SJSA1 (cell line): ENCODE measurements at places on chromosomes 13 and 19. TPM values are rescaled to one million over a fixed set of nuclear protein-coding genes. Genes with fewer than 3 reads are reported as not detected.
A peak's percentile ranks its signal among the peaks of the same experiment; 100 is the strongest.

DNA sequence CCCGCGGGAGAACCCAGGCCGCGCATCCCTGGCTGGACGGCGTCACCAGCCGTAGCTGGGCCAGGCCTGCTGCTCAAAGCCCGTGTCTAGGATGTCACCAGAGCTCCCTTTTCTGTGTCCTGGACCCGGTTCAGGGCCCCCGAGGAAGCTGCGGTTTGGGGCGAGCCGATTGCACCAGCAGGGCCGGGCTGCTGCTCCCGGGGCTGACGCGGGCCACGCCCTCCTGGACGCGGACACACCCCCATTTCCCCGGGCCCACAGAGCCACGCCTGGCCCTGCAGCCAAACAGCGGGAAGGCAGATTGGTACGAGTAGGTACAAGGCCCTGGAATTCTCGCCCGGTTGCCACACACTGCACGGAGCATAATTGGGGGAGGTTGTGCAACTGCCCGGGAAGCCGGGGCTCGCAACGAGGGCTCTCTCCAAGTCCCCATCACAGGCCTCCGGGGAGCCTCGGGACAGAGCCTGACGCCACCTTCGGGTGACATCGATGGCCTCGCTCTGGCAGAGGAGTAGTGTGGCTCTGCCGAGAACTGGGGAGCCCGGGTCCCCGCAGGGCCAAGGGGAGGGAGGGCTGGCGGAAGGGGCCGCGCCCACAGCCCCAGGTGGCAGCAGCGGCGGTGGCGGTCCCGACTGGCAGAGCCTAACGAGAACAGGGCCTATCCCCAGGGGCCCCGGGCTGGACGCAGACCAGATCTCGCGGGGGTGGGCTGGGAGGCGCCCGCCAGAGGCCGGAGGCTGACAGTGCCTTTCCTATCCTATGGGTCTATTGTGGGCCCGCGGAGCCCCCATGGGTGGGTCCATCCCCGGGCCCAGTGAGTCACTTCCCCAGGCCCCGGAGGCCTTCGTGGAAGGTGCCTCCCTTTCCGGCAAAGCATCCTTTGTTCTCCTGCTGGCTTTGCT lies 23.5 kb downstream of the KCTD15 start:
- no peak overlapping the region for H3K27ac ChIP-seq
- no peaks in the 10 kb centered on the region for H3K27me3 ChIP-seq
- H3K36me3 ChIP-seq: no peaks in the 10 kb centered on the region
- H3K4me3 ChIP-seq: no peak overlapping the region

- no peaks in the 10 kb centered on the region for H3K36me3 ChIP-seq
- no peak for DNase-seq
- no peak overlapping the region for H3K4me3 ChIP-seq
- no peaks in the 10 kb centered on the region for H3K4me1 ChIP-seq
- H3K27ac ChIP-seq: no peak overlapping the region
These were observed 26.4 kb upstream of the F7 start for GRCh38 chr13:113078902-113079780.

GRCh38 chr13:35014606-35015213 lies 72.6 kb downstream of the NBEA start:
- no peaks in the 10 kb centered on the region for H3K4me1 ChIP-seq
- no peak overlapping the region for H3K27ac ChIP-seq
- no peaks in the 10 kb centered on the region for H3K27me3 ChIP-seq
- DNase-seq: no peak

DNA sequence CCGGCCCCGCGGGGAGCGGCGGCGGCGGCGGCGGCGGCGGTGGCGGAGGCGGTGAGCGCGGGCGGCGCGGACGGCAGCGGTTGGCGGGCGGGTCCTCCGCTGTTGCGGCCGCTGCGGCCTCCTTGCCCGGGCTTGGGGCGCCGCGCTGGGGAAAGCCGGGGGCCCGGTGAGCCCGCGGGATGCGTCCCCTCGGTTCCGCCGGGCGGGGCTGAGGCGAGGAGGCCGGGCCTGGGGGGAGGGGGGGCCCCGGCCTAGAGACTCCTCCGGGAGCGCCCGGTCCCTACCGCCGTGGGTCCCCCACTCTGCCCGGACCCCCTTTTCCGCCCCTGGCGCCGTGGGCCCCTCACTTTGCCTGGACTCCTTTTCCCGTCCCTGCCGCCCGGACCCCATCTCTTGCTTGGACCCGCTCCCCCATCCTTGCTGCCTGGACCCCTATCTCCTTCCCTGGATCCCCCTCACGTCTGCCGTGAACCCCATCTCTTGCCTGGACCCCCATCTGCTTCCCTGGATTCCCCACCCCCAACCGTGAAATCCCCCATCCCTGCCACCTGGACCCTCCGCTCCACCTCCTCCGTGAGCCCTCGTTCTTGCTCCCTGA lies 28.6 kb upstream of the NDUFS7 start:
- peak overlapping the region; percentile 92 for H3K4me3 ChIP-seq
- peak overlapping the region; percentile 51 for H3K27ac ChIP-seq
- H3K27me3 ChIP-seq: no peaks in the 10 kb centered on the region
- peaks cover 39% of the 10 kb centered on the region for H3K36me3 ChIP-seq
- no peak for DNase-seq

DNA sequence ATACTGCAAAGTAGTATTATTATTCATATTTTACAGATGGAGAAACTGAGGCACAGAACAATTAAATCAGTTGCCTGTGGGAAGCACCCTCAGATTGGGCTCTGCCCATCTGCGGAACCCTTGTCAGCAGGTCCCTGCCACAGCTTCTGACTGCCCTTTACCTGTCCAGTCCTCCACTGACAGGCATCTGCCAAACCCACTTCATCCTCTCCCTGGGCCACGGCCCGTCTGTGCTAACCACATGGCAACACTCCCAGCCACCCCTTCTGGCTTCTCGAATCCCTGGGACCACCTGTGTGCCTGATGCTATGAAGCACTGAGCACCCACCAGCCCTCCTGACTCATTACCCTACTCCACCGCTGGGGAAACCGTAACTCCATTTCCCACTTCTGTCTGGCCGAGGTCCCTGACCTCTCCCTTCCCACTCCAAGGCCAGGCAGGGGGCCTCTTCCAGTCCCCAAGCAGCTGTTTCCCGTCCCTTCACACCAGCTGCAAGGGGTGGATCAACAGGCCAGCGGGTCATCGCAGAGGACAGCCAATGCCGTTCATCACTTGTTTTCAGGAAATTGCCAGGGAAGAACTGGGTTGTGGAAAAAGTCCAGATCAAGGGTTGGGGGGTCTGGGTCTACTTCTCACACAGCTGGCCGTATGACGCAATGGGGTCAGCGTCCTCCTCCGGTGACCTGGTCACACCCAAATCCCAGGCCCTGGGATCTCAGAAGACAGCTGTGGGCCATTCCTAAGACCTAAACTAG lies 2.5 kb downstream of the KANK3 start:
- H3K36me3 ChIP-seq: no peaks in the 10 kb centered on the region
- H3K27me3 ChIP-seq: peaks cover 18% of the 10 kb centered on the region
- H3K27ac ChIP-seq: no peak overlapping the region
- DNase-seq: no peak

DNA sequence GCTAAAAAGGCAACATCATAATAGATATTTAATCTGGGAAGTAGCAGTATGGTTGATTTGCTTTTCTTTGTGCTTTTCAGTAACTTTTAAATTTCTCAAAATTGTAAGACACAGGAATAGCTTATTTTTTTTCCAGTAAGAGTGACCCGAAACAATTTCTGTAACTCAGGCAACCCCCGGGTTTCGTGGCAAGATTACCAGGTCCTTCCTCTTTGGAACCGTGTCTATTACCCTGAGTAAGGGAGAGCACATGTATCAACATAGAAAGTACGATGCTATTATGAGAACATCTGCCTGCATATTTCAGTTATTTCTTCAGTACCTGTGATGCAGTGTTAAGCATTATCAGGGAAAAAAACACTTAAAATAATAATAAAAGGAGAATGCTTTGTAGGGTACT lies 64.1 kb downstream of the DOCK9 start:
- no peaks in the 10 kb centered on the region for H3K27me3 ChIP-seq
- no peak overlapping the region for H3K27ac ChIP-seq
- no peak overlapping the region for H3K4me3 ChIP-seq
- H3K4me1 ChIP-seq: peaks cover 31% of the 10 kb centered on the region
- H3K36me3 ChIP-seq: peaks cover 8% of the 10 kb centered on the region
- DNase-seq: no peak

DNA sequence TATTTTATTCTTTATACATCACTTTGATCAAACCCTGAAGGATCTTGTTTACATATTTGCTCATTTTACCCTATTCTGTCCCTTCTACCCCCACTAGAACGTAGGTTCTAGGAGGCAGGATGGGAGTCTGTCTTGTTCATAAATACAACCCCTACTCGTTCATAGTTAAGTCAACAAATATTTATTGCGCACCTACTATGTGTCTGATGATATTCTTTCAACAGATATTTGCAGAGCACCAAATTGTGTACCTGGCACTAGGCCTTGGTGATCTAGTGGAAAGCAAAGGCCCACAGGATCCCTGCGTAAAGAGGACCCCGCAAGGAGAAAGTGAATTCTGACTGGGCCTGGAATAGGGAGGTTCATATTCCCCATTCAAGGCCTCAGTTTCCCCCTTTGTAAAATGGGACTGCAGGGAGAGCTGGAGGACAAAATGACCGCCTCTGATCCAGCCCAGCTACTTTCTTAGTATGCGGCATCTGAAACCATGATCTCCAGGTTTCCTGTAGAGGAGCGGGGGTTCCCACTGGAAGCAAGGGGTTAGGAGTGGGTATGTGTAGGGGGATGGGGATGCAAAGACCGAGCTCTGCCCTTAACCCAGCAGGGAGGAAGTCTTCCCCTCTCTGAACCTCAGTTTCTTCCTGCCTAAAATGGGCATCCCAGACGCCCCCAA lies 534 bp upstream of the GEMIN7 start:
- peaks cover 16% of the 10 kb centered on the region for H3K4me1 ChIP-seq
- H3K27me3 ChIP-seq: no peaks in the 10 kb centered on the region
- no peak for DNase-seq
- H3K4me3 ChIP-seq: peak overlapping the region; percentile 77
- H3K27ac ChIP-seq: no peak overlapping the region

DNA sequence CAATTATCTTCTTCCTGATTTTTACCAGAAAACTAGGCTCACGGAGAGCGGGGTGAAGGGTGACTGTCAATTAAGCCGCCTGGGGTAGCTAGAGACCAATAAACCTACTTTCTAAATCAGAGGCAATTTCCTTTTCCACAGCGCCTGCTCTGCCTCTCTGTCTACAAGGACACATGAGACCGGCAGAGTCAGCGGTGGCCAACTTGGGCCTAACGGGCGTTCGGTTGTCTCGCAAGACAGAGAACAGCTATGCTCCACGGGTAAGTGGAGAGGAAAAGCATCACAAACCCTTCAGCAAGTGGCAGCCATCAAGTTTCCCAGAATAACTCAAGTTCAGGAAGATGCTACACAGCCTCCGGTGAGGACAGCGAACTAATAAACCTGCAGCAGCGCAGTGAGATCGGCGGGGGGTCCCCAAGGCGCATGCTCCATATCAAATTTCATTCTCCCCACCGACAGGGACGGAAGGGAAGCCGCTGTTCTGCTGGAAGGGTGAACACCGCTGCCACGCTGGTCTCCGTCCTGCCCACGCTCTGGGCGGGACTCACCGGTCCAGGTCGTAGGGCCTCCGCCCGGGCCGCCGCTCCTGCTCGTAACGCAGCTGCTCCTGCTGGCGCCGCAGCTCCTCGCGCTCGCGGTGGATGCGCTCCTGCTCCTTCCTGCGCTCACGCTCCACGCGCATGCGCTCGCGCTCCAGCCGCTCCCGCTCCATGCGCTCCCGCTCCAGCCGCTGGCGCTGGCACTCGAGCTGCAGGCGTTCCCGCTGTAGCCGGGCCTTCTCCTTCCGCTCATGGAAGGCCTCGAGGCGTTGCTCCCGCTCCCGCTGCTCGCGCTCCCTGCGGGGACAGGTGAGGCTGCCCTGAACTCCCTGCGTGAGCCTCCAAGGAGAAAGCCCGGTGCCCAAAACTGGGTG lies 25.8 kb upstream of the TINCR start:
- H3K4me3 ChIP-seq: no peak overlapping the region
- DNase-seq: no peak
- peaks cover 98% of the 10 kb centered on the region for H3K36me3 ChIP-seq
- no peak overlapping the region for H3K27ac ChIP-seq
- no peaks in the 10 kb centered on the region for H3K27me3 ChIP-seq
- H3K4me1 ChIP-seq: no peaks in the 10 kb centered on the region

GRCh38 chr13:110126391-110126961 lies 180.5 kb downstream of the COL4A1 start:
- no peaks in the 10 kb centered on the region for H3K27me3 ChIP-seq
- peaks cover 53% of the 10 kb centered on the region for H3K4me1 ChIP-seq
- H3K27ac ChIP-seq: peak overlapping the region; percentile 89
- H3K4me3 ChIP-seq: peak overlapping the region; percentile 2; the same call in 1 of the 2 replicates
- DNase-seq: peak; percentile 90
- no peaks in the 10 kb centered on the region for H3K36me3 ChIP-seq

GRCh38 chr13:112819816-112820215 lies 130.0 kb downstream of the ATP11A start:
- H3K4me3 ChIP-seq: no peak overlapping the region
- no peaks in the 10 kb centered on the region for H3K4me1 ChIP-seq
- DNase-seq: no peak
- H3K36me3 ChIP-seq: no peaks in the 10 kb centered on the region
- H3K27me3 ChIP-seq: no peaks in the 10 kb centered on the region
- H3K27ac ChIP-seq: no peak overlapping the region

- H3K36me3 ChIP-seq: no peaks in the 10 kb centered on the region
- no peak for DNase-seq
- no peak overlapping the region for H3K27ac ChIP-seq
- H3K4me3 ChIP-seq: no peak overlapping the region
- no peaks in the 10 kb centered on the region for H3K4me1 ChIP-seq
These were observed 60.3 kb downstream of the CCDC70 start for GRCh38 chr13:51921790-51922740.

- no peaks in the 10 kb centered on the region for H3K4me1 ChIP-seq
- no peak for DNase-seq
- H3K36me3 ChIP-seq: peaks cover 90% of the 10 kb centered on the region
- H3K27ac ChIP-seq: no peak overlapping the region
- no peaks in the 10 kb centered on the region for H3K27me3 ChIP-seq
These were observed 19.9 kb upstream of the RSPH6A start for GRCh38 chr19:45834970-45835369.

DNA sequence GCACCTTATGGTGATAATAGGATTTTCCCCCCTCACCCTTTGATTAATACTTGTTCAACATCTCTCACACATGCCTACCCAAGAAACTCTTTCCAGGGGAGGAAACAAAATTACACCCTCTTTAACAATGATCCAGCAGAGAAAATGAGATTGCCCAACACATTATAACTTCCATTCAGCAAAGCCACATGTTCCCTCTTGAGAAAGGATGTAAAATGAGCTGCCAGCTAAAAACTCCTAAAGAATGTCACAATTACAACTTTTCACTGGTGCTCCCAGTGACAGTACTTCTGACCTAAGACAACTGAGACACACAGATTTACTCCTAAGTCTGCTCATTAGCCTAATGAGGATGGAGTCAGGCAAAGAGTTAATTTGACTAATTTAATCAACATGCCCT lies 621.4 kb downstream of the DIAPH3 start:
- no peaks in the 10 kb centered on the region for H3K36me3 ChIP-seq
- H3K4me3 ChIP-seq: no peak overlapping the region
- no peaks in the 10 kb centered on the region for H3K4me1 ChIP-seq
- no peaks in the 10 kb centered on the region for H3K27me3 ChIP-seq

TNFRSF19 gene
- total RNA-seq: 0.03 TPM in 1 of 2 replicates, not detected in the other

ATP8A2 gene
- 0.03 and 0.13 TPM in 2 replicates for total RNA-seq

TMPRSS9 gene
- total RNA-seq: not detected in 2 replicates

SHISA7 gene
- not detected in 2 replicates for total RNA-seq

PLD3 gene
- 208 and 270 TPM in 2 replicates for total RNA-seq

NLRP11 gene
- total RNA-seq: not detected in 2 replicates

COL5A3 gene
- total RNA-seq: 0.38 and 0.39 TPM in 2 replicates

ZNF57 gene
- 3.3 and 4.3 TPM in 2 replicates for total RNA-seq
